IgD-negative memory B cell (primary cell): ENCODE measurements at places on chromosomes 1 and 21. TPM values are rescaled to one million over a fixed set of nuclear protein-coding genes. Genes with fewer than 3 reads are reported as not detected.

MEF2D gene
- polyA plus RNA-seq, result 16.2 TPM

NBPF20 gene
- polyA plus RNA-seq, result 0.41 TPM

NPR1 gene
- polyA plus RNA-seq, result not detected

PRRX1 gene
- not detected for polyA plus RNA-seq

RIPPLY3 gene
- polyA plus RNA-seq, result not detected

NEK2 gene
- not detected for polyA plus RNA-seq

OR6P1 gene
- not detected for polyA plus RNA-seq

FAM72C gene
- polyA plus RNA-seq, result not detected

ANGPTL3 gene
- not detected for polyA plus RNA-seq

MROH9 gene
- polyA plus RNA-seq, result not detected

KCNJ9 gene
- not detected for polyA plus RNA-seq

NTMT2 gene
- not detected for polyA plus RNA-seq

CD1E gene
- polyA plus RNA-seq, result not detected

PTPRU gene
- polyA plus RNA-seq, result not detected

RGS4 gene
- not detected for polyA plus RNA-seq

GLIS1 gene
- polyA plus RNA-seq, result not detected

UBL4B gene
- not detected for polyA plus RNA-seq

AMY1C gene
- polyA plus RNA-seq, result not detected

LCE5A gene
- not detected for polyA plus RNA-seq

PTGS2 gene
- polyA plus RNA-seq, result 0.08 TPM

FMO1 gene
- not detected for polyA plus RNA-seq

SPATA1 gene
- polyA plus RNA-seq, result 0.15 TPM

ERICH3 gene
- not detected for polyA plus RNA-seq

GUCA2B gene
- not detected for polyA plus RNA-seq

NOTCH2 gene
- 46.5 TPM for polyA plus RNA-seq

FALEC gene
- polyA plus RNA-seq, result 1.0 TPM

FCAMR gene
- not detected for polyA plus RNA-seq

OR6K3 gene
- not detected for polyA plus RNA-seq

COL6A2 gene
- polyA plus RNA-seq, result 0.14 TPM

SLFNL1 gene
- polyA plus RNA-seq, result 0.20 TPM

FOXO6 gene
- polyA plus RNA-seq, result not detected

TDRD5 gene
- polyA plus RNA-seq, result not detected

RPS6KA1 gene
- 152 TPM for polyA plus RNA-seq

HOOK1 gene
- polyA plus RNA-seq, result 5.7 TPM

CNKSR1 gene
- 2.2 TPM for polyA plus RNA-seq

LCE1D gene
- not detected for polyA plus RNA-seq

TRIM67 gene
- polyA plus RNA-seq, result not detected

UBXN10 gene
- polyA plus RNA-seq, result 0.39 TPM

PFDN2 gene
- 95.2 TPM for polyA plus RNA-seq

PDC gene
- not detected for polyA plus RNA-seq

EPHB2 gene
- polyA plus RNA-seq, result not detected

RNU1-2 gene
- polyA plus RNA-seq, result not detected

RIMS3 gene
- 2.2 TPM for polyA plus RNA-seq

RNF2 gene
- polyA plus RNA-seq, result 28.3 TPM

IL22RA1 gene
- not detected for polyA plus RNA-seq

HIVEP3 gene
- 1.4 TPM for polyA plus RNA-seq

EPHX1 gene
- 0.26 TPM for polyA plus RNA-seq
